ENCODE measurements at places on chromosomes 1 and 21. TPM values are rescaled to one million over a fixed set of nuclear protein-coding genes. Genes with fewer than 3 reads are reported as not detected.

The GBP4 gene
- not detected for total RNA-seq

The FCMR gene
- 0.39 TPM for total RNA-seq

The DPT gene
- total RNA-seq = 0.24 TPM

The SLC22A15 gene
- total RNA-seq = 0.32 TPM
